ENCODE measurements at places on chromosomes 16 and 17.

DNA sequence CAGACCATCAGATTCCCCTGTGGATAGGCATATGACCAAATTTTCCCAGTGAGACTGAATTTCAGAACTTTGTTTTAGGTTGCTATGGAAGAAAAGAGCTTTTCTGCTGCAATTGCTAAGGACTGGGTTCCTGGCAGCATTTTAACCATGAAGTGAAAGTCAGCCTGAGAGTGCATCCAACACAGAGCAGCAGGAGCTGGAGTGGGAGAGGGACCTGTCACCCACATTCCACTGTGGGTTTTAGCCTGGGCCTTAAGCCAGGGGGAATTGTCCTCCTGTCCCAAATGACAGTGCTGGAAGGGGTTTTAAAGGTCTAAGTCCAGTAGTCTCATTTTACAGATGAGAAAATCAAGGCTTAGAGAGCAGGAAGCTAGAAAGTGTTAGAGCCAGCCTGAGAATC, 203.5 kb upstream of the N4BP1 start:
- DNase-seq, result no peak

DNA sequence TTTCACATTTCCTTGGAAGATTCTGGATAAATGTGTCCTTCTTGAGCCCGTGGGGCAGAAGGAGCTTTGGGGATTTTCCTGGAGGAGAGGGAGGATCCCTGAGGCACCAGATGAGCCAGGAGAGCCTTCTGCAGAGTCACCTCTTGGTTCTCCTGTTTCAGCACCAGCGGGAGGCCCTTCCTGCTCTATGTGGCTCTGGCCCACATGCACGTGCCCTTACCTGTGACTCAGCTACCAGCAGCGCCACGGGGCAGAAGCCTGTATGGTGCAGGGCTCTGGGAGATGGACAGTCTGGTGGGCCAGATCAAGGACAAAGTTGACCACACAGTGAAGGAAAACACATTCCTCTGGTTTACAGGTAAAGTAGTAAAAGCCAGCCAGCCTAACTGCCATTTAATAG, 77.1 kb downstream of the ARSG start:
- DNase-seq, result no peak

- no peak for DNase-seq
These were observed 513 bp downstream of the CRLF3 start for GRCh38 chr17:30824002-30824355.

- no peak for DNase-seq
These were observed 23.6 kb downstream of the ADAM11 start for GRCh38 chr17:44782326-44782850.

DNA sequence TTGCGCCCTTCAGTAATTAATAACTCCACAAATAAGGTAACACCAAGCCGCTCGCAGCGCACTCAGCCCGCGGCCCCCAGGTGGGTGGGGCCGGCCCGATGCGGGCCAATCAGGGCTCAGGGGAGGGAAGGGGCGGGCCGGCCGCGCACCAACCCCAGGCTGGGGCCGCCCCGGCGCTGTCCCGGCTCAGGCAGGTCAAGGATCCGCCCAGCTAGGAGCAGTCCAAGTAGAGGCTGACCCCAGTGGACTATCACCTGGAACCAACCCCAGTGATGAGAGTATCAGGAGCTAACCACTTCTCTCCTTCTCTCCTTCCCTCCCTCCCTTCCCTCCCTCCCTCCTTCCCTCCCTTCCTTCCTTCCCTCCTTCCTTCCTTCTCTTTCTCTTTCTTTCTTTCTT, 110.8 kb downstream of the C16orf78 start:
- DNase-seq, result no peak

- no peak for DNase-seq
These were observed 11.0 kb upstream of the KRT19 start for GRCh38 chr17:41539071-41539492.

- no peak for DNase-seq
These were observed 132.2 kb downstream of the IRF8 start for GRCh38 chr16:86031141-86031678.

DNA sequence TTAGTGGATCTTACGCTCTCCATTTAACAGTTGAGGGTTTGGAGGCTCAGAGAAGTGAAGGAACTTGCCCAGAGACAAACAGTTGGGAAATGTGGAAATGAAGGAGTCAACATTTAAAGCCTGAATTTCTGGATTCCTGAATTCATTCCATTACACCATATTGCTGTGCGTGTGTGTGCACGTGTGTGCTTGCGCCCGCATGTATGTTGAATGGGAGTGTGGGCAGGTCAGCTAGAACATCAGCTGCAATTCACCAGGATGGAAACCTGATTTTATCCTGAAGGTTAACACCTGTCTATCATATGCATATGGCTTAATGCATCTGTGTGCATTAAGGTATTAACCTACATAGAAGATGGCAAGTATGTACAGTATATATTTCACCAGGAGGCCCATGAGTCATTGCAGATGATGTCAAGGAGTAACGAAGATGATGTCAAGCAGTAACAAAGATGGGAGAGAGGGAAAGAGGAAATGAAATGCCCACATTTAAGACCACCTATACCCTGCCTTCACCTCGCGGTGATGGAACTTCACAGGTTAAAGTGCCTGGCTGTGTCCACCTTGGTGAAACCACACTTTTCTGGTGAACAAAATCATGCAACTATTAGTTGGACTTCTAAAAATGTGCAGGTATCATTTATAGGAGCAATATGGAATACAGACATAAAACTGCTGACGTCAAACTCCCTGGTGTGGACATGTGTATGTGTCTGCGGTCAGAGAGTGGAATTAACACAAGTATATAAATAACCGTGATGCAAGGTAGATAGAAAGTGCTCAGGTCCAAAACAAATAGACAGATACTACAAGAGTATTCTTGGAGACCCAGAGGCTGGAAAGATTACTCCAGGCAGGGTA, 832 bp upstream of the ADAP2 start:
- DNase-seq, result no peak

DNA sequence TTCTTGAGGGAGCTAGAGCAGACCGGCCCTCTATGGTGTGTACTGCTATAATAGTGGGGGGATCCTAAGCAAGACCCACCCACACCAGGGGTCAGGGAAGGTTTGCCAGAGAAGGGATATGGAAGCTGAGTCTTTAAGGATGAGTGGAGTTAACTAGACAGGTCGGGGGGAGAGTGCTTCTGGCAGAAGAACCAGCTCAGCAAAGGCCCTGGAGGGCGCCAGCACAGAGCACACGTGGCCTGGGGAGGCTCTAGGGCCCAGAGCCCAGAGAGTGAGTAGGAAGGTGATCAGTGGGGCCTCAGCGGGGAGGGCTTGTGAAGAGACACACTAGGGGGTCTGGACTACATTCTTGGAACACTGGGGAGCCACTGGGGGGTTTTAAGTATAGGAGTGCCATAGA, 21.1 kb downstream of the NGFR start:
- DNase-seq, result no peak

DNA sequence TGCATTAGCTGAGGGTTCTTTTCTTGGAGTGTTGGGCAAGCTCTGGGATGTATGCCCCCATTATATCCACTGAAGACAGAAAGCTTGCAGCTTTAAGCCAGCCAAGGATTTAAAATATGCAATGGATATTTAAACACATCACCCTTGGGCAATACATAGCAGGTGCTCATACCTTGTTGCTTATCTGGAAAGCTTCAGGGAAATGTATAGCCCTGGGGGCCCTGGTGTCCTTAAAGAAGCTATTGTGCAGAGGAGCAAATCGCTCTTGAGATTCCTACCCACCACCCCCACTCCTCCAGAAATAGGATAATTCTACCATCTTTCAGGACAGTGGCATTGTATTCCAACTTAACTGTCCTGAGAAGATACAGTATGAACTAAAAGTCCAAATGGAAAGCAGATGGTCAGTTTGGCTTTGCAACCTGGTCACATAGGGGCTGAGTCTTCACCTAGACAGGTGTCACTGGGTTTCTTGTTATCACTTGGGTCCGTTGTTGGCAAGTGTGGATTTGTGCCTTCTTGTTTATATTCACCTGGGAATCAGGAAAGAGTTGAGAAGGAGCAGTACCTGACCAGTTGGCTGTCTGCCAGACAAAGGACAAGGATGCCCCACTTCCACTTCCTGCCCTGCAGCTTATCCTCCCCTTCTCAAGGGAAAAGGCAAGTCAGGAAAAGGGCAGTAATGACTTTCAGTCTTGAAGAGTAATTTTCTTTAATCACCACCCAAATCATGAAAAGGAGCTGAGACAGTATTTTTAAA, 3.4 kb downstream of the ANKRD40CL start:
- no peak for DNase-seq

GRCh38 chr16:65386672-65387071, 264.8 kb upstream of the CDH11 start:
- no peak for DNase-seq

- peak; percentile 40 for DNase-seq
These were observed 28.7 kb downstream of the MPG start for GRCh38 chr16:106623-107324.

DNA sequence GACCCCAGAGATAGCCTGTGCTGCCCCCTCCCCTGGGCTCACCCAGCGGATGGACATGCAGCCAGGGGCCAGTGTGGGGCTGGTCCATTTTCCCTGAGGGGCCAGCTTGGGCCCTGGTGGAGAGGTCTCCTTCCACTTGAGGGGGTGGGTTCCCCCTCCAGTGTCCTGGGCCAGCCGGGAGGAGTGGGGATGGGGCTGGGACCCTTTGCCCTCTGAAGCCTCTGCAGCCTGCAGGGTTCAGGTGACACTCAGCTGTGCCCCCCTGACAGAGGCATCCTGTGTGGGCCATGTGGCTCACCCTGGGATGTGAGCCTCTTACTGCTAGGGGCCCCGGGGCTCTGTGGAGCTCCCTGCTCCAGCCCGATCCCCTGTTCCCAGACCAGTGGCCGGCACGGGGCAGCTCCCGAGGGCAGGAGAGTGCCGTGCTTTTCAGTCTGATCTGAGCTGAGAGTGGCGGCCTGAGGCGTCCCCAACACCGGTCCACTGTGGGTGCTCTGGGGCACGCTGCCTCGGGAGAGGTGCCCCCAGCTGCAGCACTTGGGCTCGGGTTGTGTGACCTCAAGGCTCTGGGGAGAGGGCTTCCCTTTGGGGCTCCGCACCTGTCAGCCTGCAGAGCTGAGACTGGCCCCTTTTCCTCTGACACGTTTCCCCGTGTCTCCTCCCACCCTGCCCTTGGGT, 439 bp upstream of the GNG13 start:
- no peak for DNase-seq

GRCh38 chr17:8277317-8277716, 11.2 kb upstream of the RANGRF start:
- no peak for DNase-seq

GRCh38 chr16:66261826-66262225, 104.7 kb upstream of the CDH5 start:
- DNase-seq, result no peak

DNA sequence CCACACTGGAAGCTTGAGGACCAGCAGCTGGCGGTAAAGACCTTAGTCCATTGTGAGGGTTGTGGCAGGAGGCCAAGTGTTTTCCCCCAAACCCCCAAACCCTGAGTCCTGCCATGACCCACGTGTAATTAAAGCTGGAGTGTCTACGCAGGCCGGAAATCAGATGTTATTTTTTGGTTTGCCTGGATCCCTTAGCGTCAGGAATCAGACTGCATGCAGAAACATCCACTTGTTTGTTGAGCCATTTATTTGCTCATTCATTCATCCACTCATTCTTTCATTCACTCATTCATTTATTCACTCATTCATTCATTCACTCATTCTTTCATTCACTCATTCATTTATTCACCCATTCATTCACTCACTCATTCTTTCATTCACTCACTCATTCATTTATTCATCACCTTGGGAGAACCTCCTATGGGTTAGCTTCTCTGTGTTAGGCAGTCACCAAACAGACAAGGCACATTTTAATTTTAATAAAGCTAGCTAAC, 313.1 kb downstream of the MAF start:
- no peak for DNase-seq

DNA sequence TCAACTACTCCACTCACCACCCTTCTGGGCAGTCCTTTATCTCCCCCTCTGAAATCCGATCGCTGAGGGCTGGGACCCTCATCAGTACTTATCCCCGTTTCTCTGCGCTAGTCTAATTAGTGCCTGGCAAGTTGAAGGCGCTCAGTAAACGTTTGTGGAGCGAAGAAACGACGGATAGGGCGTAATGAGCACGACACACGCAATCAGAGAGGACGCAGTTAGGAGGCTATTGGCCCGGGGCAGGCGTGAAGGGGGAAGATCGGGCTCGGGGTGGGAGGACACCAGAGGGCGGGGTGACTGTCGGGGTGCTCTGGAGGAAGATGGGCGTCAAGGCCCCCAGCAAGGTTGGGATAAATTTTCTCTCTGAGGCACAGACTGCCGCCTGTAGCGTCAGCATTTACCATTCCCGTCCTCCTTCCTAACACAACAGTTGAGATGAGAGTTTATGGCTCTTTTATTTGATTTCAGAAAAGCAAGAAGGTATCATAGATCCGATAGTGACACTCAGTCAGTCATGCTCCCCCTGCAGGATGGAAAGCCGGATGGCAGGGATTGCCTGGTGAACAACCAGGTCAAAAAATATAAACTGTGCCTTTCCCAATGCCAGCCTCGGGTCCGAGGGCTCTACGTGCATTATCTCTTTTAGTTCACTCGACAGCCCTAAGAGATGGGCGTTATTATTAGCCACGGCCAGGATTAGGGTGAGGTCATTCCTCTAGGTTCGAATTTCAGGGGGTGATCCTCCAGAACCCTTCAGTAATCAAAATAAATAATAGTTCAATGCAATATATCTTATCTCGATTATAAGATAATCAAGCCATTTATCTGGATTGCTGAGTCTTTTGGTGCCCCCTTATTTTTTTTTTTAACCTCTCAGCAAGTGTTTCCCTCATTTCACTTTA, 9.5 kb upstream of the ARL4D start:
- peak; percentile 68 for DNase-seq

GRCh38 chr16:87960852-87961251, 9.6 kb downstream of the BANP start:
- DNase-seq, result no peak

GRCh38 chr17:60630352-60630751, 30.4 kb downstream of the PPM1D start:
- DNase-seq, result no peak

GRCh38 chr16:24689128-24689527, 40.3 kb upstream of the TNRC6A start:
- no peak for DNase-seq

GRCh38 chr16:17423221-17423620, 47.5 kb downstream of the XYLT1 start:
- no peak for DNase-seq

GRCh38 chr16:72112906-72113615, 19.4 kb downstream of the DHX38 start:
- DNase-seq, result no peak

DNA sequence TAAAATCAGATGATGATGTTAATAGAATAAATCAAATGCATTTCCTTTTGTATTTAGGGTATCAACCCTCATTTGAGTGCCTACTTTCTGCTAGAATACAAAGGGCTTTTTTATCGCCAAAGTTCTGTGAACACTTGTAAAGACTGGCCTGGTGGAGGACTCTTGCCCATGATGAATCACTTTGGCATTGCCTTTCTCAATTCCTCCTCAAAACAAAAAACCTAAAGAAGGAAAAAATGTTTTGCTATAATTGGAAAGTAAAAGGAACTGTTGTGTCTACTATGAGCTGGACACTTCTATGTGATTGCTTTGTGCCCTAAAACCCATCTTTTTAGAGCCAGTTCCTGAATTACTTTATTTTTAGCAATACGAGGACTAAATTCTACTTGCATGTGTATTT, 13.0 kb upstream of the DHRS11 start:
- no peak for DNase-seq

GRCh38 chr16:87340198-87340597, 23.0 kb upstream of the C16orf95 start:
- no peak for DNase-seq

- DNase-seq, result no peak
These were observed 34.4 kb downstream of the TMEM186 start for GRCh38 chr16:8763083-8763482.

- no peak for DNase-seq
These were observed 3.5 kb upstream of the AGRP start for GRCh38 chr16:67486805-67487204.
